ENCODE measurements at places on chromosomes 7 and 10.

GRCh38 chr10:114110174-114110972, 63.6 kb downstream of the CCDC186 start:
- no peak for DNase-seq

DNA sequence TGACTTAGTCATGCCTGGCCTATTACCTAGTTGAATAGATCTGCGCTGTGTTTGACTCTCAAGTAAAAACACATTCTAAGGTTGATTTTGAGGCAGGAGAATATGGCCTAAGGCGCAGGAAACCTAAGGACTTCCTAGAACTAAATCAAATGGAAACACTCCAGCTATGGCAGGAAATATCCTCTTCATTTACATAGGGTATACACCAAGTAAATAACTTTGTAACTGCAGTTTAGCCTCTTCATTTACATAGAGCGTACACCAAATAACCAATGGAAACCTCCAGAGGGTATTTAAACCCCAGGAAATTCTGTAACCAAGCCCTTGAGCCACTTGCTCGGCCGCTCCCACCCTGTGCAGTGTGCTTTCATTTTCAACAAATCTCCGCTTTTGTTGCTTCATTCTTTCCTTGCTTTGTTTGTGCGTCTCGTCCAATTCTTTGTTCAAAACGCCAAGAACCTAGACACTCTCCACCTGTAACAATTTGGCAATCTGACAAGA, 35.6 kb upstream of the XRCC2 start:
- no peak for DNase-seq

- no peak for DNase-seq
Measured at GRCh38 chr7:74454021-74454924, 567 bp downstream of the GTF2IRD1 start.

GRCh38 chr10:112213836-112214235, 30.3 kb upstream of the GPAM start:
- no peak for DNase-seq

GRCh38 chr7:152161171-152161570, 135.7 kb downstream of the GALNT11 start:
- DNase-seq: no peak

- no peak for DNase-seq
Measured at GRCh38 chr7:121272676-121273075, 56.1 kb upstream of the WNT16 start.

DNA sequence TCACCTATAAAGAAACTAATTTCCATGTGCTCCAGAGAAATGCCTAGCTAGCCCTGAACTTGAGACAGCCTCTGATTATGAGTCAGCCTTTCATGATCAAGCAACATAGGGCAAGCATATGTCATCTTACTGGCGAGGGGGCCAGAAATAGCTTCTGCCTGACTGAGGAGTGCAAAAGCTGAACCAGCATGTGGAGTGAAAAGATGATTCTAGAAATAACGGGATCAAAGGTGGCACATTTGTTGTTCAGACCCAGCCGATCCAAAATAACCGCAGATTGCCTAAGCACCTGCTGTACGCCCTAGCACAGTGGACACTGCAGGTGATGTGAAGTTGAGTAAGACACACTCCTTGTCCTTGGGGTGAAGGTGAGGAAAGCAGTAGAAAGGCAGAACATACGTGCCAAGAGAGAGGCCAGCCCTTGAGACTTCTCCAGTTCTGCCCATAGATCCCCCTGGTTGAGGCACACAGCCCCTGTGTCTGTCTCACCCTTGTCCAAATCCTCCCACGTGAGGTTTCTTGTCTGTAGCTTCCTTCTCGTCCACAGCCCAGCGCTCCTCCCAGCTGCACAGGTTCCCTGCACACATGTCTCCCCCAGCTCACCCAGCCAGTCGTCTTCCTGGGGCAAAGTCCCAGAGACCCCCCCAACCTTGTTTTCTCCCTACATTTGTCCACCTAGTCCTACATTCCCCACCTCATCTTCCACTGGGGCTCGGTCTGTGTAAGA, 2.8 kb upstream of the BCL7B start:
- DNase-seq: no peak

GRCh38 chr7:12864470-12865046, 177.1 kb downstream of the ARL4A start:
- DNase-seq: no peak

DNA sequence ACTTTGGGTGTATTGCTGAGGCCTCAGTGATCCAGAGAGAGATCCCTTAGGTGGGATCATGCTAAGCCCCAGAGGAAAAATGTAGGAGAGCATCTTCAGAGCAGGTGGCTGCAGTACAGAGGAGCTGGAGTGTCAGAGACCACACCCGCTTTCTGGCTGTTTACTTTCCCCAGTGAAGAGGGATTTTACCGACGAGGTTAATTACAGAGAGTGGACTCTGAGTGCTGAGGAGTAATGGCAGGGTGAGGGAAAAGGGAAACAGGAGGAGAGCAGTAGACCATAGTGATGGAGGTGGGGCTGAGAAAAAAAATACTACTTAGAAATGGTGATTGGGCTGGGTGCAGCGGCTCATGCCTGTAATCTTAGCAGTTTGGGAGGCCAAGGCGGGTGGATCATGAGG, 43.3 kb upstream of the HBP1 start:
- DNase-seq: no peak

DNA sequence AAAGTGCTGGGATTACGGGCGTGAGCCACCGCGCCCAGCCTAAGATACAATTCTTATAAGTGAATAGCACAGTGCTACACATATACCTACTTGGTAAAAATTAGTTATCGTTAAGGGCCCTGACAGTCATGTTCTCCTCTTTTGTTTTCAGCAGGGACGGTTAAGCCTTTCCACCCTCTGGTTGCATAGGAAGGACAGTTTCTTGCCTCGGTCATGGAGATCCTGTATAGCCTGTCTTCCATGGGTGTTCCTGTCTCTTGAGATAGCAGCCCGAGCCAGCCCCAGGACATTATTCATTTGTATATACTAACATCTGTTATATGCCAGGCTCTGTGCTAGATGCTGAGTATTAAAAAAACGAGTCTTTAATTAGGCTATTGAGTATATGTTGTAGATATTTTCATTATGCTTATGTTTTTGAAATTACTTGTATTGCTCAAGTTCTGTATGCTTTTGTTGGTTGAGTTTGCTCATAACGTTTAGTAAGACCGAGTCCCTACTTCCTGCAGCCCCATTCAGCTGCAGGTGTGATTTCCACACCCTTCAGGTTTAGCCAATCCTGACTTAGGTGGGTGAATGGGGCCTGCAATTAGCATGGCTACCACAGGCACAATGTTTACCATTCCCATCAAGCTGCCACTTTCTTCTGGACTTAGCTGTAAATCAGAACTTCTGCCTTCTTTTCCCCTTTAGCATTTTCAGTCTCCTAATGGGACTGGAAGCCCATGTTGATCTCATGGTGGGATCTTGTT, 24.8 kb downstream of the CCSER2 start:
- DNase-seq: no peak

- no peak for DNase-seq
Measured at GRCh38 chr7:19455623-19456022, 253.2 kb downstream of the POLR1F start.

DNA sequence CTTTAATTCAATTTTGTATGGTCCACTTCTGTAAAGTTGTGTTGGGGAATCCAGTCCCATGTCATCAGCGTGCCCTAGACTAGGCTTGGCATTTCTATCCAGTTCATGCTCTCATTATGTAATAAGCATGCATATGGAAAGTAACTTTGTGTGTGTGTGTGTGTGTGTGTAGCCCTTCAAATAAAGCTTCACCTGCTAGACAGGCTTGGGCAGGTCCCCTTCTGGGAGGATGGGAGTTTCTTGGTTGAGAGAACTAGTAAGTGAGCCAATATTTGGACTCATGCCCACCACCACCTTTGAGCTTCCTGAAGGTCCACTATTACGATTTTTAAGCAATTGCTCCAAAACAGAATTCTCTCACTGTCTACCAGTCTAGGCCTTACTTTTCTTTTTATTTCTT, 6.9 kb downstream of the BZW2 start:
- DNase-seq: no peak

DNA sequence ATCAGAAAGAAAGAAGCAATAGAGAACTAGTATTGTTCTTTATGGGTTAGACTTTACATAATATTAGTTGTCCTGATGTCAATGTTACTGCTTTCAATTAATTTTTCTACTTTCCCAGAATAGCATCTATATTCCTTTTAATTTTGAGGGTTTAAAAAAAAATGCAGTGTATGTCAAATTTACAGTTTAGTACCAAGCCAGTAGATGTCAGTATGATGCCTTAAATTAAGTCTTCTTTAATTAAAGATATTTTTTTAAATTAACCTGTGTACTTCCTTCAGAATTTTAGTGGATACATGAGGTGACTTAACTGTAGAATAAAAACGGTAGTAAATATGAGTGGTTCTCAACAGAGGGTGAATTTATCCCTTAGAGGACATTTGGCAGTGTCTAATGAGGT, 35.2 kb upstream of the STOX1 start:
- DNase-seq: no peak

DNA sequence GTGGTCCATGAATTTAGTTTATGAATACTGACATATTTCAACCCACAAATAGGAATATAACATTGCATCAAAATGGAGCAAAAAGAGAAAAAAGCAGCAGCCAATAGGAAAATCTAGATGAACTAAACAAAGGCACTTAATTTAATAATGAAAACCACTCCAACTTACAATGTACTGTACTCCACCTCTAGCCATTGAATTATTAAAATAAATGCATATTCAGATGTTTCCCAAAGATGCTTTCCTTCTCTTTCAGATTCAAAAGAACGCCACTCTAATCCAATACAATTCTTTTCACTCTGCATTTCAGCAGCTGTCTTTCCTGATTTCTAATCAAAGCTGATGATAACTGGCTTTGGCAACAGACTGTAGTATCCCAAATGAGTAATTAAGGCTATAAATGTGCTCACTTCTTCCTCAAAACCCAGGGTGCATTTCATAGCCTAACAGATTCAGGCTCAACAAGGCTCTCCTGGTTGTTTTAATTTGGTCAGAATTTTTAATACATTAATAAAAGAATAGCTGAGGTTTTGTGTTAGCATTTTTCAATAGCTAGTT, 577.1 kb downstream of the PARD3 start:
- no peak for DNase-seq

- DNase-seq: no peak
Measured at GRCh38 chr10:71962901-71963300, 1.3 kb upstream of the CHST3 start.

- no peak for DNase-seq
Measured at GRCh38 chr7:108308903-108309302, 147.3 kb downstream of the NRCAM start.

All from stimulated activated CD8-positive, alpha-beta memory T cell treated with anti-CD3 and anti-CD28 coated beads, Interleukin-7, amount 100 ng/mL, for 4 hours (primary cell).